IMR-90 (cell line): ENCODE measurements at places on chromosomes 2 and 18. TPM values are rescaled to one million over a fixed set of nuclear protein-coding genes. Genes with fewer than 3 reads are reported as not detected.

The YES1 gene
- 14.2 and 16.7 TPM in 2 replicates for polyA plus RNA-seq

The TRABD2A gene
- polyA plus RNA-seq = 15.3 and 17.6 TPM in 2 replicates

The CXCR1 gene
- not detected in 2 replicates for polyA plus RNA-seq

The GPR45 gene
- not detected in 2 replicates for polyA plus RNA-seq

The STARD7 gene
- polyA plus RNA-seq = 51.1 and 61.7 TPM in 2 replicates

The CHRNG gene
- not detected in 2 replicates for polyA plus RNA-seq

The ARID5A gene
- 6.7 and 7.2 TPM in 2 replicates for polyA plus RNA-seq

The APLF gene
- 1.2 and 1.5 TPM in 2 replicates for polyA plus RNA-seq

The CTNNA2 gene
- not detected in 2 replicates for polyA plus RNA-seq

The ALK gene
- polyA plus RNA-seq = not detected in 2 replicates

The CDCA7 gene
- polyA plus RNA-seq = 17.8 and 18.7 TPM in 2 replicates

The GCA gene
- polyA plus RNA-seq = 2.2 and 2.3 TPM in 2 replicates

The INSIG2 gene
- polyA plus RNA-seq = 8.2 and 11.7 TPM in 2 replicates

The ACADL gene
- polyA plus RNA-seq = not detected in 2 replicates

The GATA6 gene
- 4.0 and 4.2 TPM in 2 replicates for polyA plus RNA-seq

The GREB1L gene
- polyA plus RNA-seq = 0.01 and 0.02 TPM in 2 replicates

The CCDC148 gene
- polyA plus RNA-seq = 0.17 and 0.31 TPM in 2 replicates

The OTOS gene
- polyA plus RNA-seq = 0.34 TPM in 1 of 2 replicates, not detected in the other

The HRH4 gene
- polyA plus RNA-seq = not detected in 2 replicates

The OTOF gene
- polyA plus RNA-seq = 0.03 TPM in 1 of 2 replicates, not detected in the other

The FEV gene
- polyA plus RNA-seq = not detected in 2 replicates

The TUBA3E gene
- not detected in 2 replicates for polyA plus RNA-seq

The ERMN gene
- not detected in 2 replicates for polyA plus RNA-seq

The ADCYAP1 gene
- not detected in 2 replicates for polyA plus RNA-seq

The GPR155 gene
- 2.3 and 2.6 TPM in 2 replicates for polyA plus RNA-seq

The PTPN2 gene
- 10.9 and 13.2 TPM in 2 replicates for polyA plus RNA-seq

The GPR75 gene
- 2.1 and 2.6 TPM in 2 replicates for polyA plus RNA-seq
